Esophagus squamous epithelium (tissue), 5 donors: ENCODE measurements at places on chromosomes 1 and 21.
A peak's percentile ranks its signal among the peaks of the same experiment; 100 is the strongest.

DNA sequence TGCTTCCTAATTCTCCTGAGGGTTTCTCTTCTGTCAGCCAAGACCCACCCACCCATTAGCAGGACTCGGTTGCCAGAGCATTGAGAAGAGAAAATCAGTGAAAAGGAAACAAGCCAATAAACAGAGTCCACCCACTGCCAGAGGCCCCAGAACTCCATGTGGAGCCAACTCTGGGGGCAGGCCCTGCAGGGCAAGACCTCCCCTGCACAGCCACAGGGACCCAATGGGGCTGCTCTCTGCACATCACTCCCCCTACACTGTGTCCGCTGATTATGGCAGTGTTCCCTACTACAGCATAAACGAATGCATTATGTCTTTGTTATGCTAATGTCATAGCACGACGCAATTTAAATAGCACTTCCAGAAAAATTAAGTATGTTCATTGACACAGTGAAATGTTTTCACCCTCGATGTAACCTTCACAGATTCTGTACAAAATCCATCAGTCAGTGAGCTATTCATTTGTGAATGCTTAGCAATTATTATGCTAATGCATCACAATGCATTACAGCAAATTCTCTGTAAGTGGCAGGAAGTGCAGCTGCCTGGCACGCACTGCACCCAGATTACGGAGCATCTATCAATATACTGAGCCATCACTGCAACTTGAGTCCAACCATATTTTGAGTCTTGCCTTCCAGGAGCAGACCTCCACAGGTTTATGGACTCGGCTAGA is 56.4 kb downstream of the GRIK3 start:
- no peaks in the 10 kb centered on the region for H3K4me1 ChIP-seq
- H3K36me3 ChIP-seq = no peaks in the 10 kb centered on the region
- DNase-seq = no peak
- H3K27ac ChIP-seq = no peak overlapping the region
- H3K27me3 ChIP-seq = peaks cover 59% of the 10 kb centered on the region

DNA sequence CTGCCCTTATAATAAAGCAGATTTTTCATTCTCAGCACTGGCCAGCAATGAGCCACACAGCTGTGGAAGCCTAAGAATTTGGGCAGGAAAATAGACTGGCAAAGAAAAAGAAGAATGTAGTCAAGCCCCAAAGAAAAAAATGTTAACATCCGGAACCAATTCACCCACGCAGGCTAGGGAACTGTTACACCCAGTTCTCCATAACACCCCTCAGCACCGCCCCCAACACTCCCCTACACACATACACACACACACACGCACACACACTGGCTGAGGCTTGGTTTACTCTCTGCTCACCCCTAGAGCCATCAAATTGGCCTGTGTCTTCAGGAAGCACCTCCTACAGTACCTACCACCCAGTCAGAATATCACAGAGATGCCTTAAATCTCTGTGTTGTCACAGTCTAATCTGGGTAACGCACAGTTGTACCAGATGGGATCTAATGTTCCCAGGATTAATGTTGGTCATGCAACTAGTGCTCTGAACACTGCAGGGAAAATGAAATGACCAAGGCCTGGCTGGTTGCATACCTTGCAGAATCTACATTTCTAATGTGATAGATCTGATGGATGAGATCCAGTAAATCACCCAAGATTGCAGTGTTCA is 14.5 kb downstream of the TBX15 start:
- no peak for DNase-seq
- no peaks in the 10 kb centered on the region for H3K27me3 ChIP-seq
- no peak overlapping the region for H3K4me3 ChIP-seq
- no peaks in the 10 kb centered on the region for H3K36me3 ChIP-seq

DNA sequence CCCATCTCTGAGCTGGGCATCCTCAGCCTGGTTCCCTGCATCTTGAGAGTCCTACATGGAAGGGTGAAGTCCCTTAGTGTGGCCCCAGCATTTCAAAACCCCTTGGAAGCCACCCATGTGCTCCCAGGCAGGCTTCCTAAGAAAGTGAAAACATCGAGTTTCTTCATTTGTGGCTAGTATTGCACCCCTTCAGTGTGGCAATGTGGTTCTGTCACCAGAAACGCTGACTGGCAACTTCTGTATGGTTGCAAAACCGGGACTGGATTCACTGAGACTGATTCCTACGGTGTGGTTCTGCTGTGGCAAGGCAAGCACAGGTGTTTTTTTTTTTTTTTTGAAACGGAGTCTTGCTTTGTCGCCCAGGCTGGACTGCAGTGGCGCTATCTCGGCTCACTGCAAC is 9.0 kb upstream of the IFNGR2 start:
- no peaks in the 10 kb centered on the region for H3K36me3 ChIP-seq
- no peak overlapping the region for H3K27ac ChIP-seq
- no peak for DNase-seq
- H3K4me1 ChIP-seq = peaks cover 19% of the 10 kb centered on the region
- H3K4me3 ChIP-seq = no peak overlapping the region

GRCh38 chr1:22849770-22850169 is 122.9 kb downstream of the LACTBL1 start:
- H3K36me3 ChIP-seq = no peaks in the 10 kb centered on the region
- H3K27me3 ChIP-seq = no peaks in the 10 kb centered on the region
- no peak overlapping the region for H3K27ac ChIP-seq
- DNase-seq = no peak
- no peak overlapping the region for H3K4me3 ChIP-seq

GRCh38 chr1:59122527-59122926 is 174.4 kb upstream of the FGGY start:
- DNase-seq = no peak
- no peaks in the 10 kb centered on the region for H3K36me3 ChIP-seq
- H3K27ac ChIP-seq = no peak overlapping the region
- no peaks in the 10 kb centered on the region for H3K4me1 ChIP-seq
- no peaks in the 10 kb centered on the region for H3K27me3 ChIP-seq
- no peak overlapping the region for H3K4me3 ChIP-seq

- DNase-seq = no peak
- no peak overlapping the region for H3K4me3 ChIP-seq
- H3K4me1 ChIP-seq = no peaks in the 10 kb centered on the region
- no peaks in the 10 kb centered on the region for H3K36me3 ChIP-seq
- no peaks in the 10 kb centered on the region for H3K27me3 ChIP-seq
Measured at GRCh38 chr1:7352364-7352763, 418.7 kb upstream of the VAMP3 start.

- no peak for DNase-seq
- peak overlapping the region; percentile 61 for H3K4me3 ChIP-seq
- peaks cover 15% of the 10 kb centered on the region for H3K27me3 ChIP-seq
- H3K36me3 ChIP-seq = no peaks in the 10 kb centered on the region
- peaks cover 40% of the 10 kb centered on the region for H3K4me1 ChIP-seq
- H3K27ac ChIP-seq = peak overlapping the region; percentile 71
Measured at GRCh38 chr1:38047603-38048141, 1.1 kb upstream of the POU3F1 start.

GRCh38 chr1:6129313-6129712 is 50.8 kb downstream of the CHD5 start:
- no peak for DNase-seq
- H3K27ac ChIP-seq = no peak overlapping the region
- no peaks in the 10 kb centered on the region for H3K36me3 ChIP-seq
- H3K27me3 ChIP-seq = no peaks in the 10 kb centered on the region
